ENCODE measurements at places on chromosomes 11 and 22. TPM values are rescaled to one million over a fixed set of nuclear protein-coding genes. Genes with fewer than 3 reads are reported as not detected.

The PDGFB gene
- 1.4 TPM for total RNA-seq

The MPPED2 gene
- not detected for total RNA-seq

The LAYN gene
- total RNA-seq, result not detected

The PKNOX2 gene
- not detected for total RNA-seq

The MUC2 gene
- total RNA-seq, result 0.38 TPM

The MAML2 gene
- 6.6 TPM for total RNA-seq

The SPON1 gene
- total RNA-seq, result 0.07 TPM

The RIMBP3B gene
- 0.55 TPM for total RNA-seq

- no peaks in the 10 kb centered on the region for H3K36me3 ChIP-seq
- no peaks in the 10 kb centered on the region for H3K4me1 ChIP-seq
- H3K27ac ChIP-seq, result no peak overlapping the region
- no peak for DNase-seq
- no peak overlapping the region for H3K4me3 ChIP-seq
- H3K27me3 ChIP-seq, result no peaks in the 10 kb centered on the region
These were observed 1.7 kb downstream of the UBQLNL start for GRCh38 chr11:5514841-5515240.

- peaks cover 12% of the 10 kb centered on the region for H3K27me3 ChIP-seq
- H3K27ac ChIP-seq, result no peak overlapping the region
- DNase-seq, result no peak
- H3K4me3 ChIP-seq, result no peak overlapping the region
These were observed 36.0 kb downstream of the TTLL1 start for GRCh38 chr22:43053176-43053575.

GRCh38 chr11:60447846-60448245, 7.8 kb upstream of the MS4A1 start:
- H3K27me3 ChIP-seq, result no peaks in the 10 kb centered on the region
- DNase-seq, result no peak
- H3K27ac ChIP-seq, result no peak overlapping the region
- H3K4me1 ChIP-seq, result no peaks in the 10 kb centered on the region
- H3K36me3 ChIP-seq, result no peaks in the 10 kb centered on the region

- peaks cover 87% of the 10 kb centered on the region for H3K4me1 ChIP-seq
- peak; percentile 34 for DNase-seq
- no peaks in the 10 kb centered on the region for H3K27me3 ChIP-seq
- H3K36me3 ChIP-seq, result peaks cover 34% of the 10 kb centered on the region
- peak overlapping the region; percentile 94 for H3K27ac ChIP-seq
- H3K4me3 ChIP-seq, result peak overlapping the region; percentile 76
These were observed 531 bp downstream of the PIM3 start for GRCh38 chr22:49961005-49961600.

GRCh38 chr11:114034956-114035355, 24.6 kb upstream of the ZBTB16 start:
- peaks cover 58% of the 10 kb centered on the region for H3K27me3 ChIP-seq
- H3K4me1 ChIP-seq, result no peaks in the 10 kb centered on the region
- DNase-seq, result no peak
- H3K27ac ChIP-seq, result no peak overlapping the region
- no peak overlapping the region for H3K4me3 ChIP-seq

- no peak overlapping the region for H3K4me3 ChIP-seq
- no peak overlapping the region for H3K27ac ChIP-seq
- H3K27me3 ChIP-seq, result peaks cover 18% of the 10 kb centered on the region
- no peaks in the 10 kb centered on the region for H3K36me3 ChIP-seq
- DNase-seq, result peak; percentile 24
- peaks cover 4% of the 10 kb centered on the region for H3K4me1 ChIP-seq
These were observed 41.0 kb upstream of the EIF3D start for GRCh38 chr22:36569999-36570398.

GRCh38 chr22:42368379-42369249, 63.6 kb downstream of the NFAM1 start:
- H3K27me3 ChIP-seq, result peaks cover 44% of the 10 kb centered on the region
- peak overlapping the region; percentile 34 for H3K4me3 ChIP-seq
- no peak overlapping the region for H3K27ac ChIP-seq
- peak; percentile 19 for DNase-seq
- peaks cover 4% of the 10 kb centered on the region for H3K4me1 ChIP-seq

- no peaks in the 10 kb centered on the region for H3K36me3 ChIP-seq
- no peaks in the 10 kb centered on the region for H3K27me3 ChIP-seq
- no peak overlapping the region for H3K27ac ChIP-seq
- H3K4me3 ChIP-seq, result no peak overlapping the region
- H3K4me1 ChIP-seq, result no peaks in the 10 kb centered on the region
These were observed 1060.5 kb downstream of the DLG2 start for GRCh38 chr11:84566671-84567070.

DNA sequence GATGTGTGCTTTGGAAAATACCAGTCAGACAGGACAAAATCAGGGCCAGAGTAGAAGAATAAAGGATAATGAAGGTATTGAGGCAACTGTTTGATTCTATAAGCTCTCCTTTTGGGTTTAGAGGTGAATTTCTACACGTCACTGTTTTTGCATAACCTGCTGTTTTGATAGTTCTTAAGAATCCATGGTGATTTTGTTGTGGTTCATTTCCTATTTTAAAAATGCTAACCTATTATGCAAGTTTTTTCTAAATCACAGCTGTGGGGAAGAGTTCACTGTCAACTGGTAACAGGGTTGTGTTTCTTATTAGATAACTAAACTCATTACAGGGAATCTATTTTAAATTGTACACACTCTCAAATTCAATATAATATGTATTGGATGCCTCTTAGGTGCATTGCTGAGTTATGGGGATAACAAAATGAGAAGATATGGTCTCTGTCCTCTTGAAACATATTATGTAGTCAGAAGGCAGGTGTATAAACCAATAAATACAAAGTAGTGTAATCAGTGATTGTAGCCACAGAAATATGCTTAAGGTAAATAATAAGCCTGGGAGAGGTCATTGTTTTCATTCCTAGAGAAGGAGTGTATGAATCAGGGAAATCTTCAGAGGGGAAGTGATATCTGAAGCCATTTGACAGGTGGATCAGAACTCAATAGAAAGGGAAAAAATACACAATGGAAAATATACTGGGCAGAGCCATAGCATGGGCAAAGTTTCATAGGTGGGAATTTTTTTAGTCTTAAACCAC, 192.5 kb downstream of the FAT3 start:
- DNase-seq, result no peak
- H3K27me3 ChIP-seq, result no peaks in the 10 kb centered on the region
- H3K4me3 ChIP-seq, result no peak overlapping the region

DNA sequence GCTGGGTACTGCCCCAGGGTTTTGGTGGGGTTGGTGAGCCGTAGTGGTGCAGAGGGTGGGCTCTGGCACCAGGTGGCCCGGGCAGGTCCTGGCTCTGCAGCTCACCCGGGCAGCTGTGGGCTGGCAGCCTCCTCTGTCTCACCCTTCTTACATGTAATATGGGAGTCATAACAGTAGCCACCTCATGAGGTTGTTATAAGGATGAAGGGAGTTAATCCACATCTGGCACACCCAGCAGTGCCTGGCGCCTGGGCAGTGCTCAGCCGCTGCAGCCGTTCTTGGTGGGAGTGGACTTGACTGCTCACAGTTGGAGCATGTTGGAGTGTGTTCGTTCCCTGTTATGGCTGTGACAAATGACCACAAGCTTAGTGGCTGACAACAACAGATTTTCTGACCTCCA, 28.7 kb downstream of the IGHMBP2 start:
- DNase-seq, result no peak
- no peak overlapping the region for H3K27ac ChIP-seq
- no peaks in the 10 kb centered on the region for H3K27me3 ChIP-seq
- H3K4me1 ChIP-seq, result no peaks in the 10 kb centered on the region
- H3K36me3 ChIP-seq, result peaks cover 87% of the 10 kb centered on the region
- H3K4me3 ChIP-seq, result no peak overlapping the region

DNA sequence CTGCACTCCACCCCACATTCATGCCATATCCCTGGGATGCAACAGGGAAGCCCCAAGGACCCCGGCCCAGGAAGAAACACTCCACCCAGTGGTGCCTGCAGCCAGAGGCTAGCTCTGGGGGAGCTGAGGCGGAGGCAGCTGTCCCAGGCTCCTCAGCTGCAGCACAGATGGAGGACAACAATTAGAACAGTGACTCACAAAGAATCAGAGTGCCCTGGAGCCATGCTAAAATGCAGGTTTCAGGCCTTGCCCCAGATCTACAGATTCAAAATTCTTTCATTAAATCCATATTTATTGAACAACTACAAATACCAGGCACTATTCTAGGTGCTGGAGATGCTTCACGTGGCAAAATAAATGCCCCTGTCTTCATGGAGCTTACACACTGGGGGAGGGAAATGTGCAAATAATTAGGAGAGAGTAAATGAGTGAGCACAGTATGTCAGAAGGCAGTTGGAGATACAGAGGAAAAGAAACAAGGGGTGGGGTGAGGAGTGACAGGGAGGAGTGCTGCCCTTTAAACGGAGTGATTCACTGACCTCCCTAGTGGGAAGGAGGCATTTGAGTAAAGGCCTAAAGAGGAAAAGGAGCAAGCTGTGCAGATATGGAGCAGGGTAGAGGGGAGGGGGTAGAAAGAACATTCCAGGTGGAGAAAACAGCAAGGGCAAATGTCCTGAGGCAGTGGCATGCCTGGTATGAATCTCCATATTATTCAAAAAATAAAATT, 73.3 kb upstream of the CSNK2A3 start:
- H3K4me3 ChIP-seq, result no peak overlapping the region
- no peaks in the 10 kb centered on the region for H3K4me1 ChIP-seq
- H3K27me3 ChIP-seq, result peaks cover 5% of the 10 kb centered on the region
- H3K27ac ChIP-seq, result no peak overlapping the region
- no peak for DNase-seq

- 0 out of 3 replicates have a peak, but pooled peaks cover 4% of the 10 kb centered on the region for H3K36me3 ChIP-seq
- DNase-seq, result no peak
- H3K4me1 ChIP-seq, result peaks cover 51% of the 10 kb centered on the region
- peak overlapping the region; percentile 53 for H3K27ac ChIP-seq
- H3K4me3 ChIP-seq, result no peak overlapping the region
- no peaks in the 10 kb centered on the region for H3K27me3 ChIP-seq
These were observed 33.1 kb downstream of the LRFN4 start for GRCh38 chr11:66889960-66890359.

DNA sequence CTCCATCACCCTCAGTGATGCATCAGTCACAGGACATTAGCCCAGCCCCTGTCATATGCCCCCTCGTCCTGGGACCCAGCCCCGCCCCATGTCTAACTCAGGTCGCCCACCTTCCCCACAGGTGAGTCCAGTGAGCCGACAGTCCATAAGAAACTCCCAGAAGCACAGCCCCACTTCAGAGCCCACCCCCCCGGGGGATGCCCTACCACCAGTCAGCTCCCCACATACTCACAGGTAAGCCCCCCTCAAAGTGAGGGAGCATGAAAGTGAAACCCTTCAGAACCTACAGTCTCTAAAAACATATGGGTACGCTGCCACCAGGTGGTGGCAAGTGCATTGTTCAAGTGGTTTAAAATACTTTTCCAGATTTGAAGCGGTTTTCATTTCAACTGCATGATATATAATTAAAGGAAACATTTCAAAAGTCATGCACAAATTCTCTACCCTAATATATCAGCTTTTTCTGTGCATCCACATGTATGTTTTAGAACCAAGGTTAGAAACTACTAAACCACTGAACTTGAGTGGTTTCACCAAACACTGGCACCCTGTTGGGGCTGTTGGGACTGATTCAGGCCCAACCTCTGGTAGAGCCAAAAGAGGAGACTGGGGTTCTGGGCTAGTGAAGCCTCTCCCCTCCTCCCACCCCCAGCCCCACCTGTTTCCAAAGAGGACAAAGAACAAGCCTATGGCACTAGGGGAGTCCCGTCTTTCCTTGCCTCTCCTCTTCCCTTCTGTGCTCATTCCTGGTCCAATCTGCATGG, 17.3 kb downstream of the EPS8L2 start:
- no peak overlapping the region for H3K4me3 ChIP-seq
- DNase-seq, result peak; percentile 71
- H3K36me3 ChIP-seq, result no peaks in the 10 kb centered on the region

DNA sequence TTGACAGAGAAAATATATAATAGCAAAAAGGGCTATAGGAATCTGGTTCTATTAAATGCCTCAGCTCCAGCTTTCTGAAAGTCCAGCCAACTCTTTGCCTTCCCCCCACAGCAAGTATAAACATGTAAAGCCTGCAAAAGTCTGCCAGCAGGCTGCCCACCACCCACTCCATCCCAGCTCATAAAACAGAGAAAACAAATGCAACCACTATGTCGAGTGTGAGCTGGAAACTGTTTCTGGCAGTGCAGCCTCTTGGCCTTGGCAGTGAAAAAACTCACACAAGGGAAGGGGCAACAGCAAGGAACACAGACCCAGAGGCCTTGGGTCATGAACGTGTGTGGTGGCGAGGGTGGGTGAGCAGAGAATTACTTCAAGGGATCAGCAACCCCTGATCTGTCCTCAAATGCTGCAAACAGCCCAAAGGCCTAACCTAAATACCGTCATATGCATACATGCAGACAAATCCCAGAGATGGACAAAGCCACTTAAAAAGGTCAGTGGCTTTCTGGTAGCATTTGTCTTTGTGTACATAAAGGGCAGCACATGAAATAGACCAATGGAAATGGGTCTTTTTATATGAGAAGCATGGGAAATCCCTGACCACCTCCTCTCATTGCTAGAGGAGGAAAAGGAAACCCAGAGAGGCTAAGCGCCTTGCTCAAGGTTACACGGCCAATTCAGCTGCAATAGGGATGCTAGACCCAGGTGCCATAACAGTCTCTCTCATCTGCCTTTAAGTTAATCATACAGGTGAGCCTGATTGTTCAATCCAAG, 74.8 kb downstream of the NAT10 start:
- no peaks in the 10 kb centered on the region for H3K4me1 ChIP-seq
- peaks cover 56% of the 10 kb centered on the region for H3K27me3 ChIP-seq
- H3K27ac ChIP-seq, result no peak overlapping the region
- DNase-seq, result no peak
- H3K4me3 ChIP-seq, result no peak overlapping the region
- H3K36me3 ChIP-seq, result no peaks in the 10 kb centered on the region

DNA sequence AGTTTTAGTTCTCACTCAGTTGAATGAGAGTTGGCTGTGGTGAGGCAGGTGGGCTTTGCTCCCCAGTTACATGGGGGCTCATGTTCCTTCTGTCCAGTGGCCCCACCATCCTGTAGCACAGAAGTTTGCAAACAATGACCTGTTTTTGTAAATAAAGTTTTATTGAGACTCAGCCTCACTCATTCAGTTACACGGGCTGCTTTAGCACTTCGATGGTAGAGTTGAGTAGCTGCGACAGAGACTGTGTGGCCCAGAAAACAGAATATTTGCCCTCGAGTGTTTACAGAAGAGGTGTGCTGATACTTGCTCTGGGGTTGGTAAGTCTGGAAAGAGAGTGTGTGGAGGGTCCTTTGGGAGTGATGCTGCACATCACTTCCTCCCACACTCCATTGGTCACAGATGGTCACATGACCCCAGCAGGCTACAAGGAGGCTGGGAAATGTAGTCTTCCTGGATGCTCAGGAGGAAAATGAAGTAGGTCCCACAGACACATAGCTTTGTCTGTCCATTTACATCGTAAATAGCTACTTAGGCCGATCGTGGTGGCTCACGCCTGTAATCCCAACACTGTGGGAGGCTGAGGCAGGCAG, 34.6 kb downstream of the IFT27 start:
- peak; percentile 64 for DNase-seq
- H3K4me1 ChIP-seq, result no peaks in the 10 kb centered on the region
- H3K4me3 ChIP-seq, result no peak overlapping the region
- H3K27me3 ChIP-seq, result no peaks in the 10 kb centered on the region
- H3K27ac ChIP-seq, result no peak overlapping the region
